KG1 (cell line): ENCODE measurements at places on chromosomes 16 and 17.

DNA sequence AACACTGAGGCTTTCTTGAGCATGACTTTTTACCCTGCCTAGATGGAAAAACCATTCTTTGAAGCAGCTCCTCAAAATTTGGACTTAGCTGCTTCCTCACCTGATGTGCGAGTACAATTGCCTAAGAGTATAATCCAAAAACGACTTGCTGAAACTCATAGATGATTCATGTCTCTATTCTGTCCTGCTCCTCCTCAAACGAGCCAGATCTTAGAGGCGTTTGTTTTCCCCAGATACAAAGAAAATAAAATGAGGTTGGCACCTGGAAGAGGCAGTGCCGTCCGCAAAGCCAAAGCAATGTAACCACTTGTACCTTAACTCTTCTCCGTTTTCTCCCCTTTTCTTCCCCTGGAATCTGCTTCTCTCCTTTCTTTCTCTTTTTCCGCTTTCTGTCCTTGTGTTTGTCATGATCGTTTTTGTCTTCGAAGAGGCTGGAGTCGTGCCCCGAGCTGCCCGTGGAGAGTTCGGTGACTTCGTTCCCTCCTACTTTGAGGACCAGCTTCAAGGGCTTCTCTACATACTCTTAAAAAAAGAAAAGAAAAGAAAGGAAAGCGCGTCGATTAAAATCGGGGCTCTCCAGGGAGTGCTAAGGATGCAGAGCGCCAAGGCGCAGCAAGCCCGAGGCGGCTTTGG, 895 bp downstream of the BRD7 start:
- DNase-seq, result no peak

DNA sequence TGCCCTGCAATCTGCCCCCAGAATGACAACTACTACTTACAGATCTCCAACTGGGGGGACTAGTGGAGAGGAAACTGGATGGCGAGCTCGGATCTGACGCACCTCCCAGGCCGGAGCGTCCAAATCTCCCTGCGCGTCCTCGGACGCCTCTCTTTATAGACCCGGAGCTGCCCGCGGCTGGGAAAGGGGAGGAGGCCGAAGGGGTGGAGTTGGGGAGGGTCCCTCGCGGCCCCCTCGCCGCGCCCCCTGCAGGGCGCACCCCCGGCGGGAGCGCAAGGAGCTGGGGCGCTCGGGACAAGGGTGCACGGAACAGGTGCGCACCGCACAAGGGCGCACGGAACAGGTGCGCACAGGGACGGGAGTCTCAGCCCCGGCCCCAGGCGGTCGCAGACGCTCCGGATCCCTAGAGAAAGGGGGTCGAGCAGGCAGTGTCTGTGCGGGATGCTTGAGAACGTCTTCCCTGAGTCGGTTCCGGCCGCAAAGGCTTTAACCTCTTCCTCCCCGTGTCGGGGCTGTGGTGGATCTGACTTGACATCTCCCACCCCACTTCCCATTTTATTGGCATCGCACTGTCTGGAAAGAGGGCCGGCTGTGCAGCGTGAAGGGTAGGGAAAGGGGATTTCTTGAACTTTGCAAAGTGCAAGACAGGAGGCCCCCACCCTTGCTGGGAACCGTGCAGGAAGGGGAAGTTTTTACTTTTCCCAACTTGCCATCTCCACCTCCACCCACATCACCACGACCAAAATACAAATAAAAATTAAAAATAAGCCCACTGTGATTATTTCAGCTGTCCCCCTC, at the start of gene MYH11:
Gene MYH11, minus strand, starts transcription at position 128 of the 798 bp plus-strand sequence. CDS start 18,776 bp downstream, outside the sequence.
- no peak for DNase-seq

GRCh38 chr16:66544016-66544757, 5.7 kb downstream of the TK2 start:
- no peak for DNase-seq

- no peak for DNase-seq
These were observed 37.4 kb downstream of the TK2 start for GRCh38 chr16:66512272-66513110.

- no peak for DNase-seq
These were observed 144.7 kb upstream of the CRHR1 start for GRCh38 chr17:45639297-45639849.

GRCh38 chr16:2734844-2735515, 15.0 kb upstream of the PRSS27 start:
- DNase-seq, result no peak

GRCh38 chr16:17748044-17748719, 277.4 kb upstream of the XYLT1 start:
- DNase-seq, result no peak

GRCh38 chr16:2026461-2027023, at the start of gene NHERF2:
Gene NHERF2, plus strand, starts transcription at chr16:2026902. Its CDS starts 104 bp downstream, at chr16:2027006.
- DNase-seq, result no peak

DNA sequence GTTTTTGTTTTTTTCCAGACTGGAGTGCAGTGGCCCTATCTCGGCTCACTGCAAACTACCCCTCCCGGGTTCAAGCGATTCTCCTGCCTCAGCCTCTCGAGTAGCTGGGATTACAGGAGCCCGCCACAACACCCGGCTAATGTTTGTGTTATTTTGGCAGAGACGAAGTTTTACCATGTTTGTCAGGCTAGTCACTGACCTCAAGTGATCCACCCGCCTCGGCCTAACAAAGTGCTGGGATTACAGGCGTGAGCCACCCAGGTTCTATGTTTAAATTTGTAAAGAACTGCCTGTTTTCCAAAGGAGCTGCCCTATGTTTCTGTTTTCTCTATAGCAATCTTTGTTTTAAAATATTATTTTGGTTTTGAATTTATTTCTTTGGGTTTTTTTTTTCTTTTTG, 13.8 kb upstream of the C16orf87 start:
- DNase-seq, result no peak

- DNase-seq, result no peak
These were observed 7.7 kb downstream of the AKTIP start for GRCh38 chr16:53495325-53495724.

DNA sequence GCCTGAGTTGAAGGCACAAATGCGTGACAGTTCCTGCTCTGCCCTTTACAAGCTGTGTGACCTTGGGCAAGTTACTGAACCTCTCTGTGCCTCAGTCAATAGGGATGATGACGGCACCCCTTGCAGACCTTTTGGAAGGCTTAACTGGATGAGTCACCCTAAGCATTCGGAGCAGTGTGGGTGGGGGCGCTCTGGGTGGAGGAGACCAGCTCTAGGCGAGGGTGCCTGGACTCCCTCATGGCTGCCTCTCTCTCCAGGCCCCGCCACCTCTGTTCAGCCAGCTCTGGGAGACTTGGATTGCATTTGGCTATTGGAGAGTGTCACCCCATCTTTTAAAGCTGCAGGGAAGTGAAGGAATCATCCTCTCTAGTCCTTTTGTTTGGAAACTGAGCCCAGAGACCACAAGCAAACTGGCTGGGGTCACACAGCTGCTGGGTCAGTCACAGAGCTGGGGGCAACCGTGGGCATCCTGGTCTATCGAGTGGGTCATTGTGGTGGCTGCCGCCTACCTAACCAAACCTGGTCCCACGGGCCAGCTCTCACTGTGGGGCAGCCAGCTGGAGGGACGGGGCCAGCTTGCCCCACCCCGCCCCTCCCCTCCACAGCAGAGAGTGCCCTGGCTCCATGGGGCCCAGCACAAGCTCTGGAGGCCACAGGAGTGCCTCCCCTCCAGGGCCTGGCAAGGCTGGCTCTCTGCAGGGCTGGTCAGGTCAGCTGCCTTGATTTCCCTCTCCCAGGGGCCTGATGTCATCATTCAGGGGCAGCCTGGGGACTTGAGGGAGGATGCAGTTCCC, 20.2 kb upstream of the GSE1 start:
- no peak for DNase-seq

GRCh38 chr17:57352665-57353175, 96.4 kb downstream of the MSI2 start:
- DNase-seq, result no peak

GRCh38 chr17:64388961-64389565, 1.6 kb downstream of the PECAM1 start:
- DNase-seq, result no peak

- DNase-seq, result no peak
These were observed 26.2 kb upstream of the KIFC3 start for GRCh38 chr16:57828272-57829161.

DNA sequence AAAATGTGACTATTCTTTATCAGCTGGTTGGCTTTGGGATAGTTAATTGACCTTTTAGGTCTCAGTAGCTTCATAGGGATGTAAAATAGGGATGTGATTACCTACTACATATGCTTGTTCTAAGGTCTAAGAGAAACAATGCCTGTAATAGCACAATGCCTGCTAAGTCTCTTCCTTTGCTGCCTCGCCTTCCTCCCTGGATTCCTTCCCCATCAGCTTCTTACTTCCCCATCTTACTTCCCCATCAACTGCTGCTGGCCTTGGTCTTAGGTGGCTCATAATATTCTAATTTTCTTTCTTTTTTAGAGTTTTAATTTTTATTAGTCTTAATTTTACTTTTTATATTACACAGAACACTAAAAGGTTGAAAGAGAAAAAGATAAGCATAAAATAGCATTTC, 59.2 kb upstream of the GOT2 start:
- no peak for DNase-seq

DNA sequence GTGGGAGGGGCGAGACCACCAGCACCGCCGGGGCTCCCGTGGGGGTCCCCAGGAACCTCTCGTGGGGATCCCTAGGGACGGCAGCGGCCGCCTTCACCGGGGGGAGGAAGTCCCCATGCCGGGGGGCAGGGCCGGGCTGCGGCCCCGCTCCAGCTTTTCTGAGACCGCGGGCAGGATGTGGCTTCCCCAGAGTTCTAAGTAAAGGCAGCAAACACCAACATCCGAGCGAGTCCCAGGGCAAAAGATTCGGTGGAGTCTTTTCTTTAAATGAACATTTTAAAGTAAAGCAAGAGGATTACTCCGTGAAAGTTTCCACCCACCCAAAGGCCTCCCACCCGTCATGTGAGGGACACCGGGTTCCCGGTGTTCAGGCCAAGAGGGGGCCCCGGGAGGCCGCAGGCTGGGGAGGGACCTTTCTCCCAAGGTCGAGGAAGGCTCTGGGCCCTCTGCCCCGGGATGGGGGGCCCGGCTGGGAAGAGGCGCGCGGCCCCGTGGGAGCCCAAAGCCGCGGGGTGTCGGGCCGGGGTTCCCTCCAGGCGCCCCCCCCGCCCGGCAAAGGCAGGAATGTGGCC, 137.2 kb upstream of the RPH3AL start:
- DNase-seq, result no peak

DNA sequence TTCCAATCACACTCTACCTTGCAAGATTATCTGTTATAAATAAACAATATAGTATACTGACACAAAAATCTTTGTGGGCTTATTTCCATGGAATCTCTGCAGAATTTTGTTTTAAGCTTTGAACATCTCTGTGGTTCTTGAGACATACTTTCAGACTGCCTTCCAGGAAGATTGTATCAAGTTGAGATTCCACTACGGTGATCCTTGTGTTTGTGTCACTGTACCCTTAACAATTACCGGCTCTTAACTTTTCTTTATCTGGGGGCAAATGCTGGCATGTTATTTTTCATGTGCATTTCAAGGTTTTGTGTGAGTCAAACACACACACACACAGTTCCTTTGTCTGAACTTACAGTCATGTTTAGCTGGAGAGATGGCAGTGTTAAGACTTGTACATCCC, 472.7 kb upstream of the HSBP1 start:
- no peak for DNase-seq

DNA sequence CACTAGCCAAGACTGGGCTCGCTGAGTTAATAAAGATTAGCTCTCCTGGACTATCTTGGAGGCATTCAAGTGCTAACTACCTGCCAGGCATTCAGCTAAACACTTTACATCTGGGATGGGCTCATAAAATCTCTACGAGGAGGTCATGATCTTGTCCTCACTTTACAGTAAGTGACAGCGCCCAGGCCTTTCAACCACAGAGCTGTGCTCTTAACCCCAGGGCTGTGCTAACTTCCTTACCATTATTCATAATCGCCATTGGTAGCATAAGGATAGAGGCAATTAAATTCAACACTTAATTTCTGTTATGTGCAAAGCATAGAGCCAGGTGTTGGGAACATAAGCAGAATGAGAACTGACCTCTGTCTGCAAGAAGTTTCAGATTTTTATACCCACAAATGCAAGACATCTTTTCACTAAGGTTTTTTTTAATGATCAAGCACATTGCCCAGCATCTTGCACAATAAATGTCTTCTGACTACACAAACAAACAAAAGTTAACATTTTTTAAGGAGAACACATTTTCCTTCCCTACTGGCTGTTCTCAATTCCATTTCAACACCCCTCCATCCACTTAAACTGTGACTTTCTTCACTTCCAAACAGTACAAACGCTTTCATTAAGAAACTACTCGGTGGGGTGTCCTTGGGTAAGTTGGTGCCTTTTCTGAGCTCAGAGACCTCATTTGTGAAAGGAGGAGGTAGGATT, 172.3 kb downstream of the C16orf78 start:
- DNase-seq, result no peak
